Type B pancreatic cell (in vitro differentiated cells): ENCODE measurements at places on chromosomes 3 and 15. TPM values are rescaled to one million over a fixed set of nuclear protein-coding genes. Genes with fewer than 3 reads are reported as not detected.

DNA sequence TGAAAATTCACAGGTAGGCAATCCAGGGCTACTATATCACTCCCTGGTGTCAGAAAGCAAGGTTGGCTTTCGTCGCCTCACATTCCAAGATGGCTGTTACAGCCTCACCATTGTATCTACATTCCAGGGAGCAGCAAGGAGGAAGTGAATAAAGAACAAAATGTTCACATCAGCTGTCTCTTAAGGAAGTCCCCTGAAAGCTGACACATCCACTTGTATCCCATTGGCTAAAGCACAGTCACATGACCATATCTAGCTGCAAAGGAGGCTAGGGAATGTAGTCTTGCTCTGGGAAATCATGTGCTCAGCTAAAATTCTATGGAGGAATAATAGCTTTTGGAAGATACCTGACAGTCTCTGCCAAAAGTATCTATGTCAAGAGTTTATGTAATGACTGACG lies 12.8 kb upstream of the GATA2 start:
- H3K4me1 ChIP-seq, result no peaks in the 10 kb centered on the region
- no peaks in the 10 kb centered on the region for H3K36me3 ChIP-seq
- H3K4me3 ChIP-seq, result no peak overlapping the region
- H3K27me3 ChIP-seq, result peaks cover 20% of the 10 kb centered on the region
- DNase-seq, result no peak

DNA sequence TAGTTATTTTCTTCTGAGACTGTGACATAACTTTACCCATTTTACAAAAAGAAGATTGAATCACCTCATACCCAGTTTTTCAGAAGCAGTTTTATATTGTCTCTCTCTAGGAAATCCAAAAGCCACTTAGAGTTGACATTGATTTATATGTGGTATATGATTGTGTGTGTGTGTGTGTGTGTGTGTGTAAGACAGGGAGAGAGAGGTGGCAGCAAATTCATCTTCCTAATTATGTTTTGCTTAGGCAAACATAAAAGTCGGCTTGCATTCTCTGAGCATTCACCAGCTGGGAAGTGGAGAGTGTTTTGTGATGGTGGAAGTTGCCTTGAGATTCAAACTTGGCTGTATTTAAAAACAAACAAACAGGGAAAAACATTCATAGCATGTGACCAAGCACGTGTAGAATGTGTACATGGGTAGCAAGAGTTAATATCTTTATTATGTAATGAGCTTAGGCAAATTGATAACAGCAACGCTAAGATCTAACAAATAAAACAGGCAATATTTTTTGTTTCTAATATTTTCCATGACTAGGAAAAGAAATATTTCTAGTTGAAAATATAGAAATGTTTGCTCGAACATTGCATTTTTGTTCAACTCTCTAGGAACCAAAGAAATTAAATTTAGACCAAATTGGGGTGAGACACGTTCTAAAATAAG lies 64.4 kb upstream of the IGF1R start:
- H3K4me1 ChIP-seq, result peaks cover 13% of the 10 kb centered on the region
- H3K4me3 ChIP-seq, result no peak overlapping the region
- H3K27me3 ChIP-seq, result peaks cover 44% of the 10 kb centered on the region
- H3K36me3 ChIP-seq, result no peaks in the 10 kb centered on the region

PLA2G4E gene
- 0.12 TPM in 1 of 2 replicates, not detected in the other for total RNA-seq

FAM81A gene
- total RNA-seq, result 0.67 and 1.4 TPM in 2 replicates

DNA sequence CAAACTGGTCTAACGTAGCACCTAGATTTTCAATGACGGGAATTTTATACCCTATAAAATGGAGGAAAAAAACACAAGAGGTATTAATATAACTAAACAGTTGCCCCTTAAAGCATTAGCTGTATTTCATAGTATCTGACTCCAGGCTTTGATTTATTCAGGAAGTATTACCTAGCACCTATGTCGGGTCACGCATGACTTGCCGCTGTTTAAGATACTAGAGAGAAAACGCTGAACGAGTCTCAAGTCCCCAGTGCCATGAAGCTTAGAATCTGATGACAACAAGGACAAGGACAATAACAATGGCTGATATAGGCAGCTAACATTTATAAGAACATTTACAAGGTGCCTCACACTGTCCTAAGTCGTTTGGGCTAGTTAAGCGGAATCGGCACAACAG lies 1.9 kb downstream of the SNRPA1 start:
- no peak for DNase-seq
- H3K4me1 ChIP-seq, result peaks cover 31% of the 10 kb centered on the region
- H3K36me3 ChIP-seq, result peaks cover 17% of the 10 kb centered on the region
- peak overlapping the region; percentile 98 for H3K4me3 ChIP-seq

TMEM45A gene
- total RNA-seq, result 9.6 and 18.4 TPM in 2 replicates

DNA sequence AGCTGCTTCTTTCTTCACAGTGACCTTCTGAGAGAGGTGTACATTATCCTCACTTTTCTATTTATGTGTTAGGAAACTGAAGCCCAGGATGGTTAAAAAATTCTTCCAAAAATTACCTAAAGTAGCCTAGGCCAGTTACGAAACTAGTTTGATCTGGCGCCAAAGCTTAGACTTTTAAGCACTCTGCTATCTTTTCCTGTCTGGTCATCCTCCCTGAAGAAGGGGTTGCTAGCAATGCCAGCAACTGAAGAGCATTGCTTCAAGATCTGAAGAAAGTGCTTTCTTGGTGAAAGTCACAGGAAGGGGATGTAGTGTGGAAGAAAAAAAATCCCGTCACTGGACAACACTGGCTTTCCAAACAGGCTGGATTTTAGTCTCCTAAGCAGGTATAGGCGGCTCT lies 618.8 kb upstream of the GRM7 start:
- no peak overlapping the region for H3K4me3 ChIP-seq
- no peaks in the 10 kb centered on the region for H3K4me1 ChIP-seq
- H3K36me3 ChIP-seq, result no peaks in the 10 kb centered on the region
- no peak for DNase-seq
- H3K27ac ChIP-seq, result no peak overlapping the region

GRCh38 chr3:61967019-61967418 lies 405.6 kb downstream of the PTPRG start:
- H3K4me1 ChIP-seq, result peaks cover 17% of the 10 kb centered on the region
- no peaks in the 10 kb centered on the region for H3K36me3 ChIP-seq
- no peak overlapping the region for H3K27ac ChIP-seq
